ENCODE measurements at places on chromosomes 12 and 14. TPM values are rescaled to one million over a fixed set of nuclear protein-coding genes. Genes with fewer than 3 reads are reported as not detected.

Gene CCDC175
- not detected for total RNA-seq

DNA sequence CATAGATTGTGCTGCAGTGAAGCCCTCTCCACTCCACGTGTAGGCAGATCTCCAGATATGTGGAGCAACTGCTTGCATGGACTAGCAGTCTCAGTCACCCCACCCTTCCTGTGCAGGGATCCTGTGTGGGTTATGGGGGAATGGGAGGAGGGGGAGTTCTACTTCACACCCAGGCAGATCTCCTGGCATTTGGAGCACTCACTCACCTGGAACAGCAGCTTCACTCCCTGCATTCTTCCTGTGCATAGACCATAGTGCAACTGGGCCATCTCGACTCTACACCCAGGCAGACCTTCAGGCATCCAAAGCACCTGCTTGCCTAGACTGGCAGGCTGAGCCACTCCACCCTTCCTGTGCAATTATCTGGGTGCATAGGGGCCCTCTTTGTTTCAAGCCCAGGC lies 96.0 kb upstream of the PCED1B start:
- H3K36me3 ChIP-seq = no peaks in the 10 kb centered on the region
- H3K27ac ChIP-seq = no peak overlapping the region
- DNase-seq = no peak
- no peaks in the 10 kb centered on the region for H3K4me1 ChIP-seq
- H3K27me3 ChIP-seq = 0 out of 3 replicates have a peak, but pooled peaks cover 2% of the 10 kb centered on the region

GRCh38 chr14:89401761-89402160 lies 15.3 kb downstream of the FOXN3 start:
- no peaks in the 10 kb centered on the region for H3K36me3 ChIP-seq
- H3K4me3 ChIP-seq = no peak overlapping the region
- peaks cover 9% of the 10 kb centered on the region for H3K27me3 ChIP-seq
- no peaks in the 10 kb centered on the region for H3K4me1 ChIP-seq

Gene FAM90A1
- 0.16 TPM for total RNA-seq

Gene ASCL1
- not detected for total RNA-seq

Gene ZC2HC1C
- 4.7 TPM for total RNA-seq

DNA sequence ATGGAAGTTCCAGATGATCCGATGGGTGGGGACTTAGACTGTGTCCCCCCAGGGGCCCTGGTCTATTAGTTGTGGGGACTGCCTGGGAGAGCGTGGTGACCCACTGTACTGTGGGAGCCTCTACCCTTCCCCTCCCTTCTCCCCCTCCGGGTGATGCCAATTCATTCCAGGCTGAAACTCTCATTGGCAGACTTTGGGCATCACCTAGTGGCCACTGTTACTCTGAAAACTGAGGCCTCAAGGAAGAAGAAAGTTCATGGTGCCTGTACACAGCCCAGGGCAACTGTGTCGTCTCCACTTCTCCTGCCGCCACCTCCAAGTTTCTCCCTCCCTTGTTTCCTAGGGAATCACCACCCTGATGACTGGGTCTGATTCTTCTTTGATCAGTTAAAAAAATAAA lies 173.6 kb upstream of the ALG10B start:
- no peak overlapping the region for H3K27ac ChIP-seq
- no peak overlapping the region for H3K4me3 ChIP-seq
- H3K36me3 ChIP-seq = no peaks in the 10 kb centered on the region
- H3K27me3 ChIP-seq = no peaks in the 10 kb centered on the region
- no peak for DNase-seq

Gene CLEC4C
- total RNA-seq = not detected

Gene SAMD15
- 0.11 TPM for total RNA-seq

Gene TOMM20L
- not detected for total RNA-seq

Gene LRP1
- 0.64 TPM for total RNA-seq

DNA sequence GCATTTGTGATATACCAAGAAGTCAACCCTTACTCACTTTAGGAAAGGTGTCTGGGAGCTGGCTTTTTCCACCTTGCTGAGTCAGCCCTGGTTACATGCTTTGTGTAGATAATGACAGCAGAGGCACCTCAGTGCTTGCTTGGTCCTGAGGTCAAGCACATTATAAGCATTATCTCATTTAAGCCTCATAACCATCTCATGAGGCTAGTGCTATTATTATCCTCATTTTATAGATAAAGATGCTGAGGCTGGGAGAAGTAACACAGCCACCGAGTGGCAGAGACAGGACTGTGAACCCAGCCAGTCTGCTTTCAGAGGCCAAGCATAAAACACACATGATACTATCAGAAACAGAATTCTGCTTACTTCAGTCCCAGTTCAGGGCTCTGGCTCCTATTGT lies 29.4 kb downstream of the MAX start:
- DNase-seq = peak; percentile 69
- H3K27me3 ChIP-seq = no peaks in the 10 kb centered on the region
- peak overlapping the region; percentile 40 for H3K27ac ChIP-seq
- H3K36me3 ChIP-seq = peaks cover 50% of the 10 kb centered on the region

DNA sequence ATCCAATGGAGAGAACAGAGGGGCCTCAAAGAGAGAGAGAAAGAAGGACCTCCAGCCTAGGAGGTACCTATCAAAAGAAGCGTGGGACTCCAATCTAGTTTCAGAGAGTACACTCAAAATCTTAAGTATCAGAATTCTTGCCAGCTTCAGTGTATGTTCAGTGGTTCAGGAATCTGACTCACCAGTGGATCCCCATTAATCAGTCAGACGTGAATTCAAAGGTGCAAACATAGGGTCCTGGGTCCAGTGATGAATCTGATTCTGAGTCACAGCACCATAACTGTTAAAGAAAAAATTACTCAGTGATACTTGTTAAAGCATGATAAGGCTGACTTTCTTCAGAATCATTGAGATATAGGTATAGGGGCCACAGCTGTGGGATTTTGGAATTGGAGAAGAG lies 33.2 kb downstream of the ETNK1 start:
- no peak overlapping the region for H3K4me3 ChIP-seq
- no peaks in the 10 kb centered on the region for H3K27me3 ChIP-seq
- H3K27ac ChIP-seq = no peak overlapping the region
- DNase-seq = no peak
- H3K36me3 ChIP-seq = peaks cover 38% of the 10 kb centered on the region

Gene RPGRIP1
- total RNA-seq = 0.31 TPM

GRCh38 chr12:68122236-68122920 lies 37.2 kb downstream of the IFNG start:
- no peak overlapping the region for H3K27ac ChIP-seq
- no peaks in the 10 kb centered on the region for H3K36me3 ChIP-seq
- H3K27me3 ChIP-seq = no peaks in the 10 kb centered on the region
- no peaks in the 10 kb centered on the region for H3K4me1 ChIP-seq
- no peak overlapping the region for H3K4me3 ChIP-seq

Gene ADSS1
- total RNA-seq = 4.2 TPM

GRCh38 chr12:3122841-3123678 lies 45.9 kb downstream of the TSPAN9 start:
- no peaks in the 10 kb centered on the region for H3K36me3 ChIP-seq
- H3K4me3 ChIP-seq = no peak overlapping the region
- no peak overlapping the region for H3K27ac ChIP-seq
- H3K4me1 ChIP-seq = no peaks in the 10 kb centered on the region
- no peak for DNase-seq

- no peaks in the 10 kb centered on the region for H3K36me3 ChIP-seq
- no peak overlapping the region for H3K27ac ChIP-seq
- H3K4me3 ChIP-seq = no peak overlapping the region
- no peak for DNase-seq
- peaks cover 10% of the 10 kb centered on the region for H3K4me1 ChIP-seq
- peaks cover 15% of the 10 kb centered on the region for H3K27me3 ChIP-seq
Observed at GRCh38 chr12:68349220-68349621, 17.1 kb upstream of the MDM1 start.

Gene OR6C2
- not detected for total RNA-seq

GRCh38 chr14:70619708-70620107 lies 19.3 kb upstream of the MED6 start:
- H3K27me3 ChIP-seq = no peaks in the 10 kb centered on the region
- H3K4me1 ChIP-seq = no peaks in the 10 kb centered on the region
- H3K4me3 ChIP-seq = no peak overlapping the region
- no peaks in the 10 kb centered on the region for H3K36me3 ChIP-seq
- DNase-seq = no peak

- DNase-seq = no peak
- no peak overlapping the region for H3K4me3 ChIP-seq
- no peaks in the 10 kb centered on the region for H3K36me3 ChIP-seq
- H3K27ac ChIP-seq = no peak overlapping the region
- H3K4me1 ChIP-seq = no peaks in the 10 kb centered on the region
Observed at GRCh38 chr12:66063916-66064315, 66.6 kb downstream of the LLPH start.

Measured in K562 (cell line).